ENCODE measurements at places on chromosomes 11 and 22.

- DNase-seq: peak; percentile 37
Measured at GRCh38 chr11:61507962-61508861, at the start of gene LRRC10B. Gene LRRC10B (plus strand): TSS chr11:61508749. CDS start chr11:61508999, 250 bp downstream.

GRCh38 chr11:92841719-92842118 lies 127.7 kb upstream of the MTNR1B start:
- no peak for DNase-seq

- DNase-seq: no peak
Measured at GRCh38 chr22:48802576-48802975, 1025.1 kb downstream of the BRD1 start.

GRCh38 chr11:117873828-117874125 lies 2.7 kb downstream of the FXYD6 start:
- no peak for DNase-seq

DNA sequence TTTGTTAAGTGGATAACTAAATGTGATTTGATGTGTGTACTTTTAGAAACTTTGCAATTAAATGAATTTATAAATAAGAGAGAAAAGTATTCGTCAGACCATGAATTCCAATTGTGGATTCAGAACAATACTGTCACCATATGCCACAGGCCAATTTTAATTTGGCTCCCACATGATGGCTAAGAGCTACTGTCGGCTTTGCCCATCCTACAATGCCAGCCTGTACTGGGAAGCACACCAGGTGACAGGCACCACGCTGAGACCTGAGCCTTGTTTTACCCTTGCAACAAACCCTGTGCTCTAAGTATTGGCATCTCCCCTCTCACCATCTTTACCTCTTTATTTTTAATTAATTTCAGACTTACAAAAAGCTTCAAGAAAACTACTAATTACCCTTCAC lies 14.0 kb downstream of the RAB30 start:
- no peak for DNase-seq

DNA sequence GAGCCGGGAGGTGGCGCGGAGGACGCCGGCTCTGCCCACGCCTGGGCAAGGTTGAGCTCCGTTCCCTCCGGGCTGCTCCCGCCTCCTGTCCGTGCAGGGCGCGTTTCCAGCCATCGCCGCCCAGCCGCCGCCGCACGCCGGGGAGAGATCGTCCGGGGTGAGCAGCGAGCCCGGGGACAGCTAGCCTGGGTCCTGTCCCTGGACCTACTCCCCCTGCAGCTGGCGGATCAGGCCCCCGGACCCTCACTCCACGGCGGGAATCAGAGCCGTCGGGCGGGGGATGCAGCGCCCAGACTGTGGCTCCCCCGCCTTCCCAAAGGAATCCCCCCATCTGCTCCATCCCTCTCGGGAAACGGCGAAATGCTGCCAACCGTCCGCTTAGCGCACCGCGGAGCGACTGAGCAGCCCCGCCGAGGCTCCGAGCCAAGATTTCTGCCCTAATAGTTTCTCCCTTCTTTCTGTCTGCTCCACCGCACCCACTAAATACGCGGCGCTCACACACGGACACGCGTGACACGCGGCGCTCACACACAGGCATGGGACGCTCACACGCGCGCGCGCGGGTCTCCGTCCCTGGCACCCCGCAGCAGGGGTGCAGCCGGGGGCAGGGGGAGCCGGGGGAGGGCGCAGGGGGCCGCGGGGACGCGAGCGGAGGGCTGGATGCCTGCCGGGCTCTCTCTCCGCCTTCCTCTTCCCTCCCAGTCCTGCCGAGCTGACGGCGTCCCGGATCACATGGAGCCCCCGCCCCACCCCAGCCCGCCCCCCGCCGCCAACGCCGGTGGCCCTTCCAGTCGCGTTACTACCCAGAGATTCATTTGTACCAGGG lies at the start of gene KCNJ5:
KCNJ5 (plus strand) TSS at position 814 of the 826 bp plus-strand sequence. CDS start 19,918 bp downstream, outside the sequence.
- no peak for DNase-seq

DNA sequence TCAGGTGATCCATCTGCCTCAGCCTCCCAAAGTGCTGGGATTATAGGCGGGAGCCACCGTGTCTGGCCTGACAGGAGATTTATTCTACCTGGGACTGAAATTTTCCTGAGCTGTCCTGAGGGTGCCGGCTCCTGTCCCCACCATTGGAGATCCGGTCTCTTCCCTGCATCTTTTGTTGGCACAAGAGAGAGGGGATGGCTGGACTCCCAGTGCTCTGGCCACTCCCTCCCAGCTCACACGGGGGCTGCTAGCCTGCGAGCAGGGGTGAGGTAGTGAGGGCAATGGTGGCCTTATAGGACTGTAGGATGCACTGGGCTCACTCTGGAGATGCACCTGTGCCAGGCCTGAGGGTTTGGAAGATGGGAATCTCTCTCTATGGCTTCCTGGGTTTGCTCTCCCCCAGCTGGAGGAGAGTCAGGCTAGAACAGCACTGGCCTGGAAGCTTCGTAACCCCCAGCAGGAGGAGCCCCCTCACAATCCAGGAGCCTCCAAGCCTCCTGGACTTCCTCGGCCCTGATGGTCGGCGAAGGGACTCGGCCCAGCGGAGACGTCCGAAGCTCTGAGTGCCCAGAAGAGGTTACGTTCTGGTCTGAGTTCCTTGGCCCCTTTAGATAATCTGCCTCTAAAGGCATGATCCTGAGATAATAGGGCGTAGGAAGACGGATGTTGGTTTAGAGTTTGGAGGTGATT lies 106.4 kb downstream of the NECTIN1 start:
- no peak for DNase-seq

DNA sequence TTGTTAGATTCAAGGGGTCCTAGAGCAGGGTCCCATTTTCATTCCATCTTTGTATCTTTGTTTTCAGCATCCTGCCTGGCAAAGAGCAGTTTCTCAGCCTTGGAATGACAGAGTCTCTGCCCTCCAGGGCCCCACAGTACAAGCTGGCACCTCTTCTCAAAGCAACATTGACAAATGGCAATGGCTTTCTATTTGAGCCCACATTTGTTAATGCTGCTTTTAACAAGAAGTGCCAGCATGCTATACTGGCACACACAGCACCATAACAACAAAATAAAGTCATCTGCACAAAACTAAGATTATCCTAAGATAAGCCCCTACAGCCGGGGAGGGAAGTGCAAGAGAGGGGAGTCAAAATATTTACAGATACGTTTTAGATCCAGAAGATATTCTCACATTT lies 309.7 kb upstream of the C11orf87 start:
- no peak for DNase-seq

DNA sequence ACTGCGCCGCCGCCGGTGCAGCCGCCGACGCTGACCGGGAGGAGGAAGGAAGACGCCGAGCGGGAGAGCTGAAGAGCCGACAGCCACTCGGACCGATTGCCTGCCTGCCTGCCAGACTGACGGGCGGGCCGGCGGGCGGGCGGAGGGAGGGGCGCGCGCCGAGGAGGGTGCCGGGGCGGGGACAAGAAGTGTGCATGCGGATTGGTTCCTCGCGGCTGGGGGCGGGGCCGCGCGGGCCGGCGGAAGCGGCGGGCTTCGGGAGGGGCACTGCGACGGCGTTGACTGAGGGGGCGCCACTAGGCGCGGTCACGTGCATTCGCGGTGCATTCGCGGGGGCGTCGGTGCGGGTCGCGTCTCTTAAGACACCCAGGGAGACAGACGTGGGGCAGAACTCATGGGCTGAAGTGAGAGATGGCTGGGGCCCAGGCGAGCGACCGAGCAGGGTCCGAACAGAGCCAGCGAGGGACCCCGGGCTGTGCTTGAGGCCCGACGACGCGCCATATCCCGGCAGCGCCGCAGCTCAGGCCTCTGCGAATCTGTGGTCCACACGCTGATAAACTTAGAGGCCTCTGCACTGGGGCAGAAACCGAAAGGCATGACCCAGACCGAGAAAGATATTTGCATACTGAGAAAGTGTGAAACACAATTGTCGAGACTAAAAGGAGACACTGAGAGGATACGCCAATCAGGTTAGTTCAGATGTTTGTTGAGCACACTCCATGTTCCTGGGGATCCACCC lies at the start of gene MAPK1:
MAPK1 (minus strand) TSS at position 118 of the 739 bp plus-strand sequence. CDS start 205 bp downstream, outside the sequence.
- peak; percentile 95 for DNase-seq

DNA sequence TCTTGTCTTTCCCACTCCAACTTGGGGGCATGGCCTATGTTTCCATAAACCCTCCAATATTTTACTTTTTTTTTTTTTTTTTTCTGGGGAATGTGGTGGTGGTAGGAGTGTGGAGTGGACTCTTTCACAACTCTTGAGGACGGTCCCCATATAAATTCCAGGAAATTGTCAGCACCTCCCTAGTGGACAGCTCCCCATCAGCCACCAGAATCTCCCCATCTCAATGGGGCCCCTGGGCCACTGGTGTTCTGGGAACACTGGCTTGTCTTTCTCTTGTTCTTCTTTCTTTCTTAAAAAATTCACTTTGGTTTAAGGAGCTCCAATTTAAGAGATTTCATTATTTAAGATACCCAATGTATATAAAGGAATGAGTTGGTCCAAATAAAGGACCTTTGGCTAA lies 74.1 kb downstream of the ADM start:
- DNase-seq: no peak
